DMS79 (cell line): ENCODE measurements at places on chromosomes 5 and 9.

DNA sequence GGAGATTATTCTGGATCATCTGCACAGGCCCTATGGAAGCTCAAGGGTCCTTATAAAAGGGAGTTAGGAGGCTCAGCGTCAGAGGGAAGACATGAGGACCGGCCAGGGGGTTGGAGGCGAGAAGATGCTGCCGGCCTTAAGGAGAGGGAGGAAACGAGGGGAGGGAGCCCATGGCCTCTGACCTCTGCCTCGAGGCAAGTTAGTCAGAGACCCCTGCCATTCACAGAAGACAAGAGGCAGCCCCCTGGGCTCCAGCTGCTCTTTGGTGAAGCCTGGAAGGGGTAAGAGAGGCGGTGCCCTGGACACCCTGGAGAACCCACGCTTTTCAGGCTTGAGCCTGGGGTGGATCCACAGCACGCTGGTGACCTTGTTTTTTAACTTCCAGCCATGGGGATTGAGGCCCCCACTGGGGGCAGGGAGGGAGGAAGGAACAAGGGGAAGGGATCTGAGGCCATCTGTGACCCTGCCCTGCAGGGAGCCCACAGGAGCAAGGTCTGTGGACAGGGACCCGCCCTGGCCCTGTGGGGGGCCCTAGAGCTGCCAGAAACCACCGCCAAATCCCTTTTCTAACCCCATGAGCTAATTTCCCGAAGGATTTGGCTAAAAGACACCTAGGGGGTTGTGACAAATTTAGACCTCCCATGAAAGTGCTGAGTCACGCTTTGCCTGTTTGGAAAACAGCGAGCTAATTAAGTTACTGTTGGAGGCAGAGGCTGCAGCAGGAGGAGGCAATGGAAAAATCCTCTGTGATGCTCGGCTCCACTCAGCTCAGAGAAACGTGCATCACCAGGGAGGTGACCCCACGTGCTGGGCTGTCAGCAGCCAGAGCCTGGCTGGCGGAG, 49.7 kb downstream of the OLFM1 start:
- DNase-seq: no peak

GRCh38 chr5:166127766-166128570, 2163.5 kb upstream of the WWC1 start:
- DNase-seq: no peak

DNA sequence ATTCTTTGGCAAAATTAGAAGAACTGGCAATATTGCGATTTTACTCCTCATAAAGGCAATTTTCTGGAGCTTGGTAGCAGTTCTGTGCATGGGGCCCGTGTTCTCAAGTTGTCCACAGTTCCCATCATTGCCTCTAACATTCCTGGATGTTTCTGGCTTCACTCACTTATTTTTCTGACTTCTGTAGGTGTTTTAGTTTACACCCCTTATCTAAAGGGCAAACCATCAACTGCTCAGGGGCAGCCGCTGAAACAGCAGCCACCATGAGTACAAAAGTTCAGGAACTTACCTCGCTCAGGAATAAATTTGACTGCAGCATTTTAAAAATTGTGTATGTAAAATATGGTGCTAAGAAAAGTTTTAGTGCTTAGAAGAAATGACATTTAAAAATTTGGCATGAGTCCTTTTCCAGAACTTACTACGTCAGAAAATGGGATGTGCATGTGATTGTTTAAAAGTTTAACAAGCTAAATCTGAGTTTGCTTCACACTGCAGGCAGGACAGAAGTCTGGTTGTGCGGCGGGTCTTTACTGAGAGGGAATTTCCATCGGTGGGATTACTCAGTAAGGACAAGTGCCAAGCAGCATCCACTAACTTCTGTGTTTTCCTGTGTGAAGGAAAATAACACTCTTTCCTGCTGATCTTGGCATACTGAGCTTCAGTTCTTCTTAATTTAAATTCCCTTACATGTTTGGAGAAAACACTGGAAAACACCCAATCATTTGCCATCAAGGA, 261.7 kb downstream of the MAT2B start:
- DNase-seq: no peak

- no peak for DNase-seq
Measured at GRCh38 chr9:76358628-76359280, 35.5 kb downstream of the RFK start.

GRCh38 chr5:59673438-59674058, 220.0 kb downstream of the PDE4D start:
- DNase-seq: no peak

DNA sequence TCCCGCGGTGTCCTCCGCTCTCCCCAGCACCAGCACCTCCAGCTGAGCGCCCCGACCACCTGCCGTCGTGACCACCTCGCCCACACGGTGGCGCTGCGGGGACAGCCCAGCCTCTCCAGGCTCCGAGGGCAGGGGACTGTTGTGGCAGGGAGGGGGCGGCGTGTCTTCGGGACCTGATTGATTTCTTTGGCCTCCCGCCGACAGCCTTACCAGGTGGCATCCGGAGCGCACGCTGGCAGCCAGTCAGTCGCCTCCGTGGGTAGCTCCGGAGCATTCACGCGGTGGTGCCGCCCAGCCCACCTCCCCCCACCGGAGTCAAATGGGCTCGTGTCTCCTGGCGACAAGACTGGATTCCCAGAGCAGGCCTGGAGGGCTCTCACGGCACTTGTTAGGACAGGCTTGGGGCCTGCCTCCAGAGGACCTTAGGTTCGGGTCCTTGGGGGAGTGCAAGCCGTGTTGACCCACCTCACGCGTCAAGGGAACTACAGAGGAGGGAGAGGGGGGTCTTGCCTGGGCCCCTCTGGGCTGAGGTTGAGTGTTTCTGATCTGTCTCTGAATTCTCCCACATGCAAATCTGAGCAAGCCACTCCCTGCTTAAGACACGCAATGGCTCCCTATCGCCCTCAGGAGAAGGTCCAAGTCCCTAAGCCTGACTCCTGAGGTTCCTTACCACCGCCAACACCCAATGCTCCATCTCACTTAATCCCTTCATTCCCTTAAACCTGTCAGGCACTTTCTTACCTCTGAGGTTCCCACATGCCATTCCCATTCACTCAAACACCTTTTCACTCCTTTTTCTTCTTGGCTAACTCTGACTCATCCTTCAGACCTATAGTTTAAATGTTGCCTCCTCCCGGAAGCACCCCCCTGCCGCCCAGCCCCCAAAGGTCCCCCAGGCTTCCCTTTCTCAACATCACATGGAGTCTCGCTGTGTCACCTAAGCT, 51.2 kb upstream of the GGTA1 start:
- DNase-seq: peak; percentile 30

DNA sequence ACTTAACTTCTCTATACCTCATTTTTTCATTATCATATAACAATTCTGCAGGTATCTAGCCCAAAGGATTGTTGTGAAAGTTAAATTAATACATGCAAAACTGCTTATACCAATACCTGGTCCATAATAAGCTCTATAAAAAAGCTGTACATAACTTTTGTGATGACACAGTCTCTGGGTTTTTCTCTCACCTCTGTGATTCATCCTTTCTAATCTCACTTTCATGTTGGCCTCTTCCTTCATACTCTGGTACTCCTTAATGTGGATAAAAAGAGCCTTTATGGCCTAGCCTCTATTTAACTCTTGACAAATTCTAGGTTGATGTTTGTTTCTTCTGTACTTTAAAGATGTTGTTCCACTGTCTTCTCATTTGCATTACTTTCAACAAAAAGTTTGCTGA, 162.9 kb upstream of the ACOT12 start:
- DNase-seq: no peak

DNA sequence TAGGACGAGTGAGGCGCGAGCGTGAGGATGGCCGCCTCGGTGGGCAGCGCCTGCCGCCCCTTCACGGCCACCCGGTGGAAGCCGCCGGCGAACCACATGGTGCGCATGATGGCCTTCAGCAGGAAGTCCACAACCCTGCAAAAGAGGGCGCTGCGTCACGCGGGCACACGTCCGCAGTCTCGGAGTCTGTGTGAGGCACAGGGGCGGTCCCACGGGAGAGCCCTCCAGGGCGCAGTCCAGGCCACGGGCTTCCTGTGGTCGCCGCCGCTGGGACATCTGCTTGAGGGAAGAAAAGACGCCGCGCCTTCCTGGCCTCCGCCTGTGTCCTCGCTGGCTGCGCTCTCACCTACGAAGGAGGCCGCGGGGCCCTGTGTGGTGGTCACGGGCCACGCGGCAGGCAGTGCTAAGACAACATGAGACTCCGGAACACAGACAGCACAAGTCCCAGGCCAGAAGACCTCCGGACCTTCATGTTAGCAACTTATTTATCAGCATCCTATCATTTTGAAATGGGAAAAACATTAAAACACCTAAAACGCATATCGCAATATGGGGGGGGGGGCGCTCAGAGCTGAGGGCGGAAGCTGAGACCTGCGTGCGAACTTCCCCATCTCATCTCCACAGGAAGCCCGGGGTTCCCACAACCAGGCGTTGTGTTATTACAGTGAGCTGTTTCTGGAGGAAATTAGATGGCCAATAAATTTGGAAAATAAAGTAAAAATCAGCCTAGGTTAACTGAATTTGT, 28.8 kb downstream of the LPCAT1 start:
- no peak for DNase-seq

DNA sequence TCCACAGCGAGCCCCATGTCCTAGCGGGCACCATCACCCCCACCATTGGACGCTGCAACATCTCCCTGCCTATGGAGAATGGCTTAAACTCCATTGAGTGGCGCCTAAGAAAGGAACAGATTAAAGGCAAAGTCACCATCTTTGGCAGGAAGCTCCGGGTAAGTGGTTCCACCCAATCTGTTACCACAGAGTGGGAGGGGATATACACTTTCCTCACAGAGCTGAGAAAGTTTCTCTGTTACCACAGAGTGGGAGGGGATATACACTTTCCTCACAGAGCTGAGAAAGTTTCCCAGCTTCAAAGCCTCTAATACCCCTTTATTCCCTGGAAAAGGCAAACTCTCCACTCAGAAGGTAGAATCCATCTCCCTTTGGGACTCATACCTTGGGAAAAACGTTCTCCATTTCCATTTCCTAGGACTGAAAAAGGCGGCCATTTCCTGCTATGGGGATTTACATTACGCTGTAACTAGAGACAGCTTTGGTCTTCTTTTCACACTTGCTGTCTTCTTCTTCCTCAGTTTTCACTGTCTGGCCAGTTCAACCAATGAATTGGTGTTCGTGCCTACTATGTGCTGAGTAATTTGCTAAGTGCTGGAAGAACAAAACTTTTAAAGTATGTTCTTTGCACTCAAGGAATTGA, 63.4 kb upstream of the WWC1 start:
- no peak for DNase-seq

- no peak for DNase-seq
Measured at GRCh38 chr9:2727374-2727773, 10.1 kb downstream of the KCNV2 start.

GRCh38 chr9:94277885-94278536, 18.9 kb downstream of the ZNF169 start:
- no peak for DNase-seq

DNA sequence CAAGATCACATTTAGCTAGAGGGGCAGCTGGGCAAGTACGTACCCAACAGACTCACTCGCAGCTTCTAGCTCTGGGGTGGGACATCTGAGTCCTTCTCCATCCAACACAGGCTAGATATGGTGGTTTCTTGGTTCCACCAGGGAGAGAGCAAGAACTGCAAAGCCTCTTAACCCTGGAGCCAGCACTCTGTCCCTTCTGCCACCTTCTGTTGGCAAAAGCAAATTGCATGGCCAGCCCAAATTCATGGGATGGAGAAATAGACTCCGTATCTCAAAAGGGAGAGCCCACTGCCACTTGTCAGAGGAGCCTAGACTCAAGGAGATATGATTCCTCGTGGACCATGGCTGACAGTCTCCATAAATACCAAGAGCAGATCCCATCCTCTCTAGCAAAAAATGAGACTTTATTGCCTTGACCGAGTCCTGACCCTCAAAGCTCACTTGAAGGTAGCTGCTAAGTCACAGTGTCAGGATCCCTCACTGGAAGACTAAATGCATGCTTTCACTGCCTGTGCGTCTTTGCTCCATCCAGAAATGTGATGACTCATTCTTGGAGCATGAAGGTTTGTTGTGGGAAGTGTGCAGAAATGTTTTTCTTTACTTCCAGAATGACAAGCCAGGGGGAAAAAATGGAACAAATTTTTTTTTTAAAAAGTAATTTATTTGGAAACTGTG, 28.8 kb upstream of the ROR2 start:
- DNase-seq: no peak

GRCh38 chr5:156667616-156668015, 182.5 kb upstream of the PPP1R2B start:
- DNase-seq: no peak

DNA sequence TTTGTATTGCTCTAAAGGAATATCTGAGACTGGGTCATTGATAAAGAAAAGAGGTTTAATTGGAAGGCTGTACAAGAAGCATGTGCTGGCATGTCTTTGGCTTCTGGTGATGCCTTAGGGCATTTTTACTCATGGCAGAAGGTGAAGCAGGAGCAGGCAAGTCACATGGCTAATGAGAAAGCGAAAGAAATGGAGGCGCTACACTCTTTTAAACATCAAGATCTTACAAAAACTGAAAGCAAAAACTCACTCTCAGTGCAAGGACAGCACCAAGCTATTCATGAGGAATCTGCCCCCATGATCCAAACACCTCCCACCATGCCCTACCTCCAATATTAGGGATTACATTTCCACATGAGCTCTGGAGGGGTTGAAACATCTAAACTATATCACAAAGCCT, 1458.8 kb upstream of the ACO1 start:
- DNase-seq: no peak

DNA sequence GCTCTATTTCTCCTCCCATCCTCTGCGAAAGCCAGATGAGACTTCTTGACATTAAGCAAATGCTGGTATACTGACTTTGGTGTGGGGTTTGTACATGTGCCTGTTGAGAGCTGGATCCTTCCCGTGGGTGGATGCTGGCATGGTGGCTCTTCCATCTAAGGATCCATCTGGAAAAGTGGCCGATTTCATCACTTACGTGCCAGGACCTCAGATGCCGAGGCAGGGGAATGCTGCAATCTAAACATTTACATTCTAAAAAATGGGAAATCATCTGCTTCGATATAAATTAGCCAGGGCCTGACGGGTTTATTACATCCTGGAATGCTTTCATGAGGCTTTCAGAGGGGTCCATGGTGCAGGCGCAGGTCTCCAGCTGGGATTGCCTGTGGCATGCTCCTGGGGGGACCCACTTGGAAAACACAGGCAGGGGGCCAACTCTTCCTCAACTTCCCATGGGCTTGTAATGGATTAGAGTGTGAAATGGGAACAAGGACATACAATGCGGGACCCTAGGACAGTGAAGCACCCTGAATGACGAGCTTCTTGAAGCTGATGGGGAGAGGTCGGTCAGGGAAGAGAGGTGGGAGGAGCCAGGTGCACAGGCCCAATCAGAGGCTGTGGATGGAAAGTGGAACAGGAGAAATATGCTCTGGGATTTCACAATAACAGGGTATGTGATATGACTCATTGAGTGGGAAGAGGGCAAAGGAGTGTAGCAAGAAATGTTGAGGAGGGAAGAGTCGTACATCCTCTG, 105.5 kb upstream of the PITX1 start:
- no peak for DNase-seq

- no peak for DNase-seq
Measured at GRCh38 chr5:170737591-170737990, 45.9 kb upstream of the GABRP start.

DNA sequence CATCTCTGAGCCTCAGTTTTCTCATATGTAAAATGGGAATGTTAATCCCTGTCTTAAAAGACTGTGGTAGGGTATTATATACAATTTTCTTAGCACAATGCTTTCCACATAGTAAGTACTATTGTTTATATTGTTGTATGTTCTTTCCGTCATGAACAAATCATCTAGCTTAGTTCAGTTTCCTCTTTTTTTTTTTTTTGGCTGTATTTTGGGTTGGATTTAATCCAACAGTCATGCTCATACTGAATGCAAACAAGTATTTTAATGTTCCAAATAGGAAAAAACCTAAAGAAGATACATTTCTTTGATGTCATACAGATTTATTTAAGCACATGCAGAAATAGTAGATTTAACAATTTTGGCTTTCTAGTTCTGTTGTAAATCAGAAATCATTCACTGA, 95.1 kb downstream of the RNF180 start:
- DNase-seq: no peak
